ENCODE measurements at places on chromosomes 7 and 10. TPM values are rescaled to one million over a fixed set of nuclear protein-coding genes. Genes with fewer than 3 reads are reported as not detected.

GRCh38 chr7:114109721-114110120, 190.9 kb upstream of the PPP1R3A start:
- DNase-seq = no peak

DNA sequence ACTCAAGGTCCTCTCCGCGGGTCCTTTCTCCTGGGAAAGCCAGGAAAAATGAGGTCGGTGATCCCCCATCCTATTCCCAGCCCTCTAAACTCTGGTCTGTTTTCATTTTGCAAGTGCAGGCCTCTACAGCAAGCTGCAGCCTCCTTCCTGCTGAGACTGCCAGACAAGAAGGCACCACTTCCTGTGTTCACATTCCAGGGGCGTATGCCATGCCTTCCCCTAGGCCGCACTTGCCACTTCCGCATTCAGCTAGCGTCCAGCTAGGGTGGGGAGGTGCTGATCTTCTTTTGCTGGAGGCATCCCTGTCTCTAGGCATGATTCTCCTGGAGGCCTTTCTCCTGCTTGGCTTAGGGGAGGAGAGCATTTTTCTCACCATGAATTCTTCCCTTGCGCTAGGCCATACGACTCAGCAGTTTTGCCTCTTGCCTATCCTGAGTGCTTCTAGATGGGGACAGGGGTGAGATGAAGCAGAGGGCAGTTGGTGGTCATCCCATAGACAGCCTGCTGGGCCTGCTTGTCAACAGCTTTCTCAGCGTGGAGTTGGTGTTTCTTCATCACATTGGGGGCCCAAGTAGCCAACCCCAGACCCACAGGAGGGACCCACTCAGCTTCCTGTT, 328.9 kb downstream of the RPS24 start:
- DNase-seq = peak; percentile 40

DNA sequence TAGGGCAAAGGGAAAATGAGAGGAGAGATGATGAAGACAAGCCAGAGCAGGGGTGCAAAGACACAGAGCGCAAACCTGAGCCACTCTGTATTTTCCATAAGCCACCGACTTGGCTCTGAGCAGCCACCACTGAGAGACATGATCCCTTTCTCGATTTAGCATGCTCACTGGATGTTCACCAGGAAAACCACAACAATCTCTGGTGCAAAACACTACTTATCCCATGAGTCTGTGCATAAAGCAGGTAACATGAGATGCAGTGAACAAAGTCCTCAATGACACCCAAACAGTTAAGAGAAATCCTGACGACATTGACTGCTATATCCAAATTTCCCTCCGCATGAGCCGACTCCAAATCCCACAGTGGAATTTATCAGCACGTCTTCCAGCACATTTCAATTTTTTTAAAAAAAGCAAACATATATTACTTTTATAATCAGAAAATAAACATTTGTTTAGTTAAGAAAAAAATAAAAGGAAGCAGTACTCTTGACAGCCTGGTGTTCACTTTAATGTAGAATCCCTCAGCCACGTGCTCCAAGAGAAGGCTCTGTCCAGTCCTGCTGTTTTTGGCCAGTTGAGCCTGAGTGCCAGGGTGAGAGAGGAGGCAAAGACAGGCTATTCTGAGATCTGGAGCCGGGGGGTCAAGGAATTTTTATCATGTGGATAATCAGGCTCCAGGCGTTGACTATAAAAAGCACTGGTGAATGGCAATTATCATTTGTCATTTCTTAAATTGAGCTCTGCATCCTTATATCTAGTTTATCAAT, 238.4 kb downstream of the KCNMA1 start:
- no peak for DNase-seq

- no peak for DNase-seq
These were observed 324.1 kb downstream of the ADARB2 start for GRCh38 chr10:1413256-1413655.

DNA sequence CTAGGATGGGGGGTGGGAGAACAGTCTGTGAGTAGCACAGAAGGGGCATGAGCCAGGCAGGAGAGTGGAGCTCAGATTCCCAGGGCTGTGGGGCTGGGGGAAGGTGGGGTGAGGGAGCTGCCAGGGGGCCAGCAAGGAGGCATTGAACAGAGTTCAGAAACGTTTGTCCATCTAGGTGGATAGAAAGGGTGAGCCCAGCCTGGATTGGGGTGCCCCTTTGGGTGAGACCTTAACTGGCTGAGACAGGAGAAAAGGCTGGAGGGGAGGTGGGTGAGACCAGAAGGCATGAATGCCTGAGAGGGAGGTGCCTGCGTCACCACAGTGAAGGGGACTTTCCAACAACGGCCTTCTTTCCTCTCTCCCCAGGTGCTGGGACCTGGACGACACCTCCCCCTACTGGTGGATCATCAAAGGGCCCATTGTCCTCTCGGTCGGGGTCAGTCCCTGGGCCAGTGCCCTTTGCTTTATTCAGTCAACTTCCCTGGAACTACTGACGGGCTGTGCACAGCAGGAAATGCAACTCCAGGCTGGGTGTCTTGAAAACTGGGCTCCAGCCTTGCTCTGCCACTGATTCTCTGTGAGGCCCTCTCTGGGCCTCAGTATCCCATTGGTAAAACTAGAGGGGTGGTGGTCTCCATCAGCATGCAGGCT, 11.0 kb downstream of the GHRHR start:
- DNase-seq = peak; percentile 52

- no peak for DNase-seq
These were observed 99.4 kb upstream of the EFCAB10 start for GRCh38 chr7:105680505-105681187.

- no peak for DNase-seq
These were observed 55.6 kb downstream of the GALNT11 start for GRCh38 chr7:152081088-152081487.

- no peak for DNase-seq
These were observed 104.7 kb upstream of the SH2B2 start for GRCh38 chr7:102182016-102182415.

Gene CCDC172
- total RNA-seq = not detected

Gene CNPY1
- not detected for total RNA-seq

Gene FAM25C
- not detected for total RNA-seq
